AG10803 (cell line): ENCODE measurements at places on chromosomes 6 and 20.

- DNase-seq: no peak
These were observed 122.4 kb upstream of the CENPW start for GRCh38 chr6:126217497-126217896.

GRCh38 chr6:26363882-26364701 lies 906 bp upstream of the BTN3A2 start:
- DNase-seq: peak; percentile 28

GRCh38 chr6:160510199-160510598 lies 153.9 kb downstream of the LPA start:
- DNase-seq: peak; percentile 20

DNA sequence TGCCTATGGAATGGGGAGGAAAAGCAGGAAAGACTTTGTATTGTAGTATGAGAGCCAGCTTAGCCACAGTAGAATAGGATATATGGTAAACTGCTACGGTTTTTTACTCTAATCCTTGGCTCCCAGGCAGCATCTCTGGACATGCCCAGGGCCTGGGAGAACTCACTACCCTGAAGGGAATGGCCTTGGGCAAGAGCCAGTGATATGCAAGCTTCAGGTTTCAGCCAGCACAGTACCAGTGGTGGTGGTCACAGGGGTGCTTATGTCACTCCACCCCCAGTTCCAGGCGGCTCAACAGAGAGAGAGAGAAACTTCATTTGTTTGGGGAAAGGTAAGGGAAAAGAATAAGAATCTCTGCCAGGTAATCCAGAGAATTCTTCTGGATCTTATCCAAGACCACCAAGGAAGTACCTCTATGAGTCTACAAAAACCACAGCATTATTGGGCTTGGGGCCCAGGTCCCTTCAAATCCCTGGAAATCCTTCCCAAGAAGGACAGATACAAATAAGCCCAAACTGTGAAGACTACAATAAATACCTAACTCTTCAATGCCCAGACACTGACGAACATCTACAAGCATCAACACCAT lies 121.2 kb downstream of the THBS2 start:
- DNase-seq: no peak

- peak; percentile 35 for DNase-seq
These were observed 59.6 kb upstream of the TAGAP start for GRCh38 chr6:159104163-159104925.
